ENCODE measurements at places on chromosomes 4 and X. TPM values are rescaled to one million over a fixed set of nuclear protein-coding genes. Genes with fewer than 3 reads are reported as not detected.

SMIM31 gene
- not detected for total RNA-seq

RAB39B gene
- 0.55 TPM for total RNA-seq

ANXA3 gene
- 66.5 TPM for total RNA-seq

HTR2C gene
- total RNA-seq: not detected

ZCCHC12 gene
- 0.21 TPM for total RNA-seq

TBC1D14 gene
- total RNA-seq: 36.0 TPM

TMEM255A gene
- total RNA-seq: 0.43 TPM

TIGD4 gene
- total RNA-seq: 0.17 TPM

DNASE1L1 gene
- 26.1 TPM for total RNA-seq

S100G gene
- not detected for total RNA-seq

USP17L21 gene
- not detected for total RNA-seq

IL2 gene
- total RNA-seq: not detected

STX18 gene
- total RNA-seq: 21.1 TPM

UGT2B10 gene
- total RNA-seq: 0.09 TPM

LUZP4 gene
- not detected for total RNA-seq

F8A3 gene
- total RNA-seq: 1.0 TPM

TMPRSS11B gene
- not detected for total RNA-seq

XG gene
- not detected for total RNA-seq

PLXNA3 gene
- 11.8 TPM for total RNA-seq

SSX7 gene
- total RNA-seq: not detected

CLNK gene
- not detected for total RNA-seq

RS1 gene
- total RNA-seq: not detected

BEX2 gene
- 10.2 TPM for total RNA-seq

NHSL2 gene
- 0.37 TPM for total RNA-seq

ATOH1 gene
- total RNA-seq: not detected

NDNF gene
- total RNA-seq: not detected

HS6ST2 gene
- 0.03 TPM for total RNA-seq

CT45A2 gene
- total RNA-seq: not detected

NPY1R gene
- total RNA-seq: not detected

PCDH7 gene
- 0.11 TPM for total RNA-seq

DUSP21 gene
- not detected for total RNA-seq

DCAF8L2 gene
- not detected for total RNA-seq

NXF2B gene
- not detected for total RNA-seq
